ENCODE measurements at places on chromosomes 2 and 18.

DNA sequence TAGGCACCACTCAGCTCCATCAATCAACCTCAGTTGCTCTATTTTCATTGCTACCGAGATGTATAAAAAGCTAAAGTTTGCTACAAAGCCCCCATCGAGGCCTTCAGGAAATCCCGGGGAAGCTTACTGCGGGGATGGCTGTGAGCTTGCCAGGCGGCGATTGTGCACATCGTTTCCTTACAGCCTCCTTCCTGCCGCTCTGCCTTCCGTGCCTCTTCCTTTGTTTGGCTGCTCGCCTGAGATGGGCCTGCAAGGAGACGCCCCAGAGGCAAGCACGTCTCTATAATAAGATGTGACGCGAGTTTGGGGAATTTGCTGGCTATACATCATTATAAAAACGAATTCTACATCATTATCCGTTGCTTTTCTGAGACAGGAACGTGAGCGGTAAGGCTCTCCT, 41.6 kb downstream of the DHRS9 start:
- DNase-seq, result no peak

- no peak for DNase-seq
These were observed 124.8 kb upstream of the CXCR4 start for GRCh38 chr2:136242687-136243277.

DNA sequence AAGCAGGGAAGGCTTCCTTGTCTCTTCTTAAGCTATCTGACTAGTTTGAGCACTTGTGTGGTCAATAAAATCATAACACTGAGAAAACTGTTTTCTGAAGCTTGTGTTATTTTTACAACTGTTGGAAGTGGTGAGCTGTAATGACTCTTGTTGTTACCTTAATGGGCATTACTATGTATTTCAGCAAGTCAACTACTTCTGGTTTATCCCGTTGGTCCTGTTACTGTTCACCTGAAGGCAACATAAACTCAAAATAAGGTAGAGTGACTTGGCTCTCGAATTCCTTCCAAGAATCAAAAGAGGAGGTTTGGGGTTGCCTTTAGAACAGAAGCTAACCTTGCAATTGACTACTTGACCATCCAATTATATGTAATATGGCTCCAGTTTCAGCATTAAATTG, 23.2 kb upstream of the FIGN start:
- DNase-seq, result no peak

- peak; percentile 25 for DNase-seq
These were observed 1.5 kb downstream of the RND3 start for GRCh38 chr2:150485871-150486538.

GRCh38 chr2:34093790-34094189, 494.7 kb upstream of the FAM98A start:
- no peak for DNase-seq

- no peak for DNase-seq
These were observed 30.2 kb upstream of the SCLY start for GRCh38 chr2:238030422-238031155.

GRCh38 chr2:37153224-37153623, 3.6 kb downstream of the EIF2AK2 start:
- DNase-seq, result no peak

DNA sequence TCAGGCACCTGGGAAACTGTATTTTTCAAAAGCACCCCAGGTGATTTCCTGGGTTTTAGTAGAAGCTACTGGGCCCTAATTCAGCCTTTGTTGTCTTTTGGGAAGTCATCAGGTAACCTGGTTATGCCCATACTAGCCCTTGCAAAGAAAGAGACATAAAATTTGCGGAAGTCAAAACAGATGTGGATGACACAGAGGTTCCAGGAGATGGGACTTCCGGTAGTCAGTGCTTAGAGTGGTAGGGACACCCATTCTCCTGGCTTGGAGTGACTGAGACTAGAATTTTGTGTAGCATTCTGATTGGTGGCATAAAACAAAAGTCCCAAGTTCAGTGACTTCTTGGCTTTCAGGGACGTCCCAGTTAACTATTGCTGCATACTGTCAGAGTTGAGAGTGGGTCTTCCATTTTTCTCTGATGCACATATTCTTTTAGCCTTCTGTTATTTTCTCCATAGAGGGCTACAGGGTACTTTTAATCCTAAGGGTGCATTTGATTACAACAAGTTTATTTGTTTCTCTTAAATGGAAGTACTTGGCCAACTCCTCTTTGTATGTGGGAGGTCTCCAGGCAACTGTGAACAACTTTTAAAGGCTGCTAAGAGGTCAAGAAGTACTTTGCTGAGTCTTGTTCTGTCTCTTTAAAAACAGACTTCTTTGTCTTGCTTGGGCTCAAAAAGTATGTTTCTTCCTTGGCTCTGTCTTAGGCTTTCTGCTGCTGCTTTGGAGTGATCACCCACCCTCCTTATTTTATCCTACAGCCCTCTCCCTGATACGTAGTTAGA, 8.8 kb downstream of the NAB1 start:
- DNase-seq, result no peak

GRCh38 chr2:162267496-162267895, 24.3 kb upstream of the FAP start:
- DNase-seq, result no peak

DNA sequence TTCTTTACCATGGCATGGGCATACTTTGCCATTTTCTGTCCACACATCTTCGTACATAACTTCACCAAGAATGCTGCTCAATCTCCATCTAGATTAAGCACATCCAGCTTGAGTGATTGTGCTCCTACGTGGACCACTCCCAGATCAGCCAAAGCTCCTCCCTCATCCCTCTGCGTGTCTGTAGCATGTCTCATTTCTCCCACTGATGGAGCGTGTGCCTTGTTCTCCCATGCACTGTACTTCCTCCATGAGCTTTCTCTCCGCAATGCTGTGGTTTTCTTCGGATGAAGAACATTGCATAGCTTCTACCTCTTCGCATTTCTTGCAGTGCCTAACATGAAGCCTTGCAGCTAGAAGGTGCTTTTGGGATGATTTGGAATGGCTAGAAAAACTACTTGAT, 13.5 kb downstream of the CCL20 start:
- no peak for DNase-seq

Measured in Ammon's horn (tissue), 1 donor.